ENCODE measurements at places on chromosomes 16 and 17.

DNA sequence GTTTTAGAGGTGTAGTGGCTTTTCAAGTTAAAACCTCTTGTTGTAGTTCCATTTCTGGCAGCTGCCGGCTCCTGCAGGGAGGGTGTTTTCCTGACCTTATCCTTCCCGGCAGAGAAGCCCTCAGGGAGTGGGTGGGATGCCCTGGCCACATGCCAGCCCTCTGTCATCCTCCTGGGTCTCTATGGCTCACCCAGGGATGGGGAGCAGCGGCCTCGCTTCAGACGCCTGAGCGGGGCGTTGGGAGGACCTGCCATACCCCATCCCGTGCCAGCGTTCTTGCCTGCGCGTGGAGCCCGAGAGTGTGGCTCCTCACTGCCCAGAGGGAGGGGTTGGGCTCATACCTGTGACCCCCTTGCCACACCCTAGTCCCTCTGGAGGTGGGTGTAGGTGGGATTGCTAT lies 11.9 kb downstream of the KCNJ12 start:
- no peak for DNase-seq

- DNase-seq: no peak
These were observed 680.3 kb upstream of the SOX9 start for GRCh38 chr17:71440513-71440912.

- no peak for DNase-seq
These were observed 42.1 kb downstream of the ENGASE start for GRCh38 chr17:79116575-79117368.

GRCh38 chr16:72291531-72291981 lies 119.6 kb upstream of the PMFBP1 start:
- no peak for DNase-seq

- no peak for DNase-seq
These were observed 401.0 kb upstream of the EEF2KMT start for GRCh38 chr16:5498562-5498961.

DNA sequence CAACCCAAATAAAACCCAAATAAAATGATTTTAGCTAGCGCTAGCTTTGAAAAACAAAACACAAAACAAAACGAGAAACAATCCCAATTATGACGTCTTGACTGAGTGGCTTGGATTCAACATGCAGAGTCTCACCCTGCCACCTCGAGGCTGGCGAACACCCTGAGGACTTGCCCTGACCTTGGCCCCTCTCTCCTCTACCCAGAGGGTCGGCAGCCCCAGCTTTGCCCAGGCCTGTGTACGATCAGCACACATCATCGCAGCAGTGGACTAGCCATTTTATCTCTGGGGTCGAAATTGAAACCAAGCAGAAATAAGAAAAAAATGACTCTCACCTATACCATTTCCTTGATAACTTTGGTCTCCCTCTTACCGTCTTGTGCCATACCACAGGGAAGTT lies 4.9 kb downstream of the JMJD6 start:
- DNase-seq: no peak

DNA sequence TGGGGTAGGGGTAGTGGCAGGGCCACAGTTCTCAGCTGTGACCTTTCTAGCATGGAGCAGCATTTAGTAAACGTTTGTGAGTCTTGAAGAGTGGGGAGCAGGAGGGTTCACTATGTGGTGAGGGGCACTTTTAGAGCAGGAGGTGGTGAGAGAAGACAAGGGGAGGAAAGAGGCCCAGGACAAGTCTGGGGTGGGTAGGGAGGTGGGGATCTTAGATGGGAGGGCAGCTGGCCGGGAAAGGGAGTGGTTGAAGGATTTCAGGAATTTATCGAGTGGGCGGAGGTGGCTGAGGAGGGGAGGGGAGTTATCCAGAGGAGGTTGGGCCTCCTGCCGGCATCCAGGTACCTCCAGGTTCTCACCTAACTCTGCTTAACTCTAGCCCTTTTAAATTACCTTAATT lies 1.9 kb downstream of the CLEC16A start:
- DNase-seq: no peak

GRCh38 chr16:3482659-3483241 lies 12.5 kb downstream of the C16orf90 start:
- no peak for DNase-seq

DNA sequence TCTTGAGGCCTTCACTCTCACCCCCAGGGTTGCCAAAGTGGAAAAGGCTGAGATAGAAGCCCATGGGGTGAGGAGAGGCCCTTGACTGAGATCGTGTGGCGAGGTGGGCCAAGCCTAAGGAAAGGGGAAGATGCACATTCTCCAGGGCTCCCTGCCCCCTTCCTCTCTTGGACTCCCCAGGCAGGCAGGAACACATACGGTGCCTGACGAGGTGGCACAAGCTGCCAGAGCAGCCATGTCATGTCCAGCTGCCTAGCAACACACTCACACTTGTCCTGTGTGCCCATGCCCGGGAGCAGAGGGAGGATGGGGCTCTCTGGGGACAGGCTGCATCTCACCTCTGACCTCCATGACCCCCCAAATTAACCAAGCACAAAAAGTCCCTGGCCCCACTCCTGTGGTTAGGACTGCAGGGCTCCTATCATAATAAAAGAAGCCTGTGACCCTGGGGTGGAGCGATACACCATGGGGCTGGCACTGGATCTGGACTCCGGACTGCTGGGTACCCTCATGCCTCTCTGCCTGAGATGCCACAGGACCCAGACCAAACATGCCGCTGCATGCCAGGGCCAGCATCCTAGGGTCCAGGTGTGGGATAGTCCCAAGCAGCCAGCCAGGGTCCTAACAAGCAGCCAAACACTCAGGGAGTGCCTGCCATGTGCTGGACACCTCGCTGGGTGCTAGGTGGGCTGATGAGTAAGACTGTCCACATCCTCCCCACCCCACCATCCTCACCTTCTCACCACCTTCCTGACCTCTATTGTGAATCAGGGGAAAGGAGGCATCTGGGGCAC lies 2.6 kb downstream of the GIT1 start:
- DNase-seq: no peak

- no peak for DNase-seq
These were observed 31.2 kb downstream of the GNA13 start for GRCh38 chr17:65025297-65025696.

- peak; percentile 36 for DNase-seq
These were observed 16.2 kb upstream of the MRC2 start for GRCh38 chr17:62611292-62611691.

GRCh38 chr16:68740628-68741346 lies 3.7 kb downstream of the CDH1 start:
- DNase-seq: no peak
